Karpas-422 (cell line): ENCODE measurements at places on chromosomes 6 and 20. TPM values are rescaled to one million over a fixed set of nuclear protein-coding genes. Genes with fewer than 3 reads are reported as not detected.

The BAK1 gene
- 9.9 and 18.7 TPM in 2 replicates for total RNA-seq

GRCh38 chr6:109339906-109340678 lies 42.2 kb downstream of the CD164 start:
- no peak for DNase-seq

The ZBTB46 gene
- 0.18 TPM in 1 of 2 replicates, not detected in the other for total RNA-seq

DNA sequence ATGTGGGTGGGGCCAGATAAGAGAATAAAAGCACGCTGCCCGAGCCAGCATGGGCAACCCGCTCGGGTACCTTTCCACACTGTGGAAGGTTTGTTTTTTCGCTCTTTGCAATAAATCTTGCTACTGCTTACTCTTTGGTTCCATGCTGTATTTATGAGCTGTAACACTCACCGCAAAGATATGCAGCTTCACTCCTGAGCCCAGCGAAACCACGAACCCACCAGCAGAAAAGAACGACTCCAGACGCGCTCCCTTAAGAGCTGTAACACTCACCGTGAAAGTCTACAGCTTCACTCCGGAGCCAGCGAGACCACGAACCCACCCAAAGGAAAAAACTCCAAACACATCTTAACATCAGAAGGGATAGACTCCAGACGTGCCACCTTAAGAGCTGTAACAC lies 76.7 kb downstream of the TFAP2A start:
- no peak for DNase-seq

The HLA-DQA1 gene
- 216 and 309 TPM in 2 replicates for total RNA-seq

DNA sequence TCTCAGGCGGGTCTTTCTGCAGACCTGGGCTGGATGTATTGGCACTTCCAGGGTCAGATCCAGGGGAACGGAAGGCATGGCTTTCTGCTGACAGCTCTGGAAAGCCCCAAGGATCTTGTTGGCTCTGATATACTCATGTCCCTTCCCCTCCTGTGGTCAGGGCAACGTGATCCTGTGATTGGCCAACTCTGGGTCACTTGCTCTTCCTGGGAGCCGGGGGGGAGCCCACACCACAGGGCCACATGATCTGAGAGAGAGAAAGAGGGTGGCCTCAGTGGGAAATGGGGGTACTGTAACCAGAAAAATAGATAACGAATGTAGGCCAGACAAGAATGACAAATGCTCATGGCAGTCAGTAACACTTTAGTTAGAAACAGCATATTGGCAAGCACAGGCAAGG lies 223.0 kb downstream of the NFATC2 start:
- no peak for DNase-seq

- DNase-seq, result no peak
Measured at GRCh38 chr6:137122612-137123011, 50.8 kb downstream of the IL22RA2 start.

- no peak for DNase-seq
Measured at GRCh38 chr20:44335675-44336074, 1.2 kb upstream of the R3HDML start.

- DNase-seq, result no peak
Measured at GRCh38 chr20:21225215-21225947, 77.8 kb upstream of the XRN2 start.

The OPRM1 gene
- not detected in 2 replicates for total RNA-seq

- DNase-seq, result no peak
Measured at GRCh38 chr6:160959726-160960435, 31.7 kb upstream of the MAP3K4 start.
